ENCODE measurements at places on chromosomes 2 and 18.
A peak's percentile ranks its signal among the peaks of the same experiment; 100 is the strongest.

DNA sequence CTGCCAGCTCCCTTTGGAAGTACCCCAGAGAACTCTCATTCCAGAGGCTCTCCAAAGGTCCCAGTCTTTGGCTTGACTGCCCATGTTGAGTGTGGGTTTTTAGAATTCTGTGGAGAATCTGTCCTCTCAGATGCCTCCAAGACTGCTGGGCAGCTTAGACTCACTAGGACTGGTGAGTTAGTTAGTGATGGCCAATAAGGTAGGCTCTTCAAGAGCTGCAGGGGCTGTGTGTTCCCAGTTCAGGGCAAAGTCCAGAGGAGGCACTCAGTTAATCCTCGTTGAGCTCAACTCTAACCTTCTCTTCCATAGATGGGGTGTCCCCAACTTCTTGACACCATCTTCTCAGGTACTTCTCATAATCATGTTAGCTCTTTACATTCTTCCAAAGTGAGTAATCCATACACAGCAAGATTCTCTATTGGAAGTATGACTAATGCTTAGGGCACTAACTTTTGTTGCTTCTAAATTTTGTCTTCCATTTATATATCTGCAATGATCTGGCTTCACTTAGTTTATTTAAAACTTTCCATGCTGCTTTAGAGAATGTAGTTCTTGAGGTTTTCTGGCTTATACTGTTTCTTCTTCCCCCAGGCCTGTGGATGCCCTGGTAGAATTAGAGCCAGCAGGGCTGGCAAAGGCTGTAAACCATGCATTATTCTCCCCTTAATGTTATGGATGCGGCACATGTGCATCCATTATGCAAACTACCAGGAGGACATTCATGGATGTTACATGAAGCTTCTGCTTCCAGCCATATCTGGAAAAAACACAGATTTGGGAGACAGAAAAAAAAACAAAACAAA is 88.9 kb downstream of the POLE4 start:
- no peak for DNase-seq

- DNase-seq = no peak
Measured at GRCh38 chr2:48346124-48346536, 183.8 kb upstream of the STON1 start.

- DNase-seq = no peak
Measured at GRCh38 chr2:230053753-230054478, 14.8 kb downstream of the SLC16A14 start.

DNA sequence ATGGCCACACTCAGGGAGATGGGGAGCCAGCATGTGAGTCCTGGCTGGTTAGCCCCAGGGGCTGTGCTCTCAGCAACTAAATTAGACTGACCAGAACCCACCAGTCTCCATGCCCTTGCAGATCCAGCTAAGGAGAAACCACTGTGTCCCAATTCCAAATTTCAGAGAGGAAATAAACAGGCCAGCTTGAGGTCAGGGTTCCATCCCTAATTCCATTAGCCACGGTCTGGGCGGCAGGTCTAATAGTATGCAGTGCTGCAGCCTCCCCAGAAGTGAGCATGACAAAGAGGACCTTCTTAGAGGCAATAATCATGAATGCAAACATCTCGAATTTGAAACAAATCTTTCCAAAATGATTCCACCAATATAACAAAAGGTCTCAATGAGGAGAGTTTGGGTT is 671.2 kb downstream of the BCL11A start:
- DNase-seq = no peak

DNA sequence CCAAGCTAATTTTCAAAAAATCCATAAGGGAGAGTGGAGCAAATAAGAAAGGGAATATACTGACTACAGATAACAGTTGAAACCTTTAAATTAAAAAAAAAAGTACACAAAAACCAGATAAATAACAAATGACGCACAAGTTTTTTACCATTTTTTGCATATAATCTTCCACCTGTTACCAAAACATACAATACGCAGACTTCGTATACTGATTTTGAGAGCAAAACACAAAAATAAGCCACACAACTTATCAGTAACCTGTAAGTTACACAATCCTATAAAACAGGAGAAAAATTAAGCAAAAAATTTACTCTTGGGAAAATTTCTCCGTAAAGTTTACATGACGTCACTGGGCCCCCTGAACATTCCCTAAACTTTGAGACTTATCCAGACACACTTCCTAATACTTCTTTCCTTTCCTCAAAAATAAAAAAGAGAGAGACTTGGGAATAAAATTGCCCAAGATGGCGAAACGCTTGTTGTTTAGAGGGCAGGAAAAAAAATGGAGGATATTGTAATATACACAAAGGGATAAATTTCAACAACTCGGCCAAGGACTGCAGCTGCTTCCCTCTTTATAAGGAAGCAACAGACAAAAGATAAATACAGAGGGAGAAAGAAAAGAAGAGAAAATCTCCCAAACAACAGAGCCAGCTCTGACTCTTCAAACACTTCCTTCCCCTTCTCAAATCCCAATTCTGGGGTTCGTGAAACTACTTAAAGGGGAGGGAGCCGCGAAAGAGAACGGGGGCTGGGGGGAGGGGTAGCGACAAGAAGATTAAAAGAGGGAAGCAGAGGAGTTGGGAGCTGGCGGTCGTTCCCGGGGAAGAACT is 1.6 kb downstream of the BAZ2B start:
- DNase-seq = peak; percentile 18

DNA sequence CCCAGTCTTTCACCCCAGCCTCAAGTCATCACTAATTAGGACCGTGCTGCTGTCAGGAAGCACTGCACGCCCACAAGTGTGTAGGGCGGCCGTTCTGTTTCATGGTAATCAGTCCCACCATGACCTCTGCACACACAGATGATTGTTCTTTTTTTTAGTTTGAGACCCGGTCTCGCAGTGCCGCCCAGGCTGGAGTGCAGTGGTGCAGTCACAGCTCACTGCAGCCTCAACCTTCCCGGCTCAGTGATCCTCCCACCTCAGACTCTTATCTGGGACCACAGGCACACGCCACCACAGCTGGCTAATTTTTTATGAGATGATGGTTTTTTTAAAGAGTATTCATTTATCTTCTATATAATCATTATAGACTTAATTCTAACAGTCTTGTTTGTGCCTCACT is 1.8 kb upstream of the IAH1 start:
- no peak for DNase-seq

DNA sequence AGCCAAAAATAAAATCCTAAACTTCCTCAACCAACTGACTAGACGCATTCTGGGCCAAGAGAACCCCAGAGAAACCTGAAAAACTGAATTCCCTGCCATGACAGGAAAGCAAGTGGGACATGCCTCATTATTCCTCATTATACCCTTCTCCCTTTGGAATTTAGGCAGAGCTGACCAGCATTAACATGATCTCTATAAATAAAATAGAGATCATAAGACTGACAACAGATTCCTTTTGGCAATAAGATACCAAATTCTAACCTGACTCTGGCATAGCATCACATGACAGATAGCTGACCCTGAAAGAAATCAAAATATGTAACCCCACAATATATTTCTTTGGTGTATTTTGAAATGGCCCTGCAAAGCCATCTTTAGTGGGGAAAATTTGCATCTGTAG is 277.8 kb upstream of the SLC14A2 start:
- no peak for DNase-seq

DNA sequence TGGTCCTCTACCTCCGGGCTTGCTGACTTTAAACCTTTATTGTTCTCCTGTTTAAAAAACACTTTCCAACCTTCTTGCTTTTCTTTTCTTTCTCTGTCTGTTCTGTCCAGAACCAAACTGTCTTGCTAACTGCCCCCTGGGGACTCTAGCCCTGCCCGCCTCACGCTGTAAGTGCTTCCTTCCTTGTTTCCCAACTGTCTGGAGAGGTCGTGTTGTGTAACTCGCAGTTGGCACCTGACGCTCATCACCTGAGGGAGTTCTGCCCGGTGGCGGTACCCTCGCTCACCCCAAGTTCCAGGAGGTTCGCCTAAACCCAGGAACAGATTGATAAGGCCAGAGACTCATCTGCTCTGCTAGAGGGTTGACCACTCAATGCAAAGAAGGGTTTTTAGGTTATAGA is 123.4 kb downstream of the MTCL1 start:
- DNase-seq = no peak

- DNase-seq = no peak
Measured at GRCh38 chr2:158484892-158485556, 28.3 kb downstream of the PKP4 start.

GRCh38 chr2:25131567-25132298 is 36.6 kb downstream of the POMC start:
- DNase-seq = peak; percentile 65

DNA sequence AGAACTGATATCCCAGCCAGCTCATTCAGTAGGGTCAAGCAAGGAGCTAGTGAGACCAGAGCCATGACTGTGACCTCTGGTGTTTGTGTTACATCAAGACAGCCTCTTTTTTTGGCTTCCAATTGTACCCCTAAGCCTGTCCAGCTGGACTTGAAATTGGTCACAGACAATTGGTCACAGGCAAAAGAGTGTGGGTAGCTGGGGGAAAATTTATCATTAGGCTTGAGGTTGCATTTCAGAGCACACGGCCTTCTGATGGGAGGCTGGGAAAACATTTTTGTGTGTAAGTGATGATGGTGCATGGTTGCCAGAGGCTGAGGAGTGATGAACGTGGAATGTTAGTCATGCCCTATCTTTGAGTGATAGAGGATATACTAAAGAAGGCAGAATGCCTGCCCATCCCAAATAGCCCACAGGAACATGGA is 285.1 kb upstream of the SLC14A2 start:
- no peak for DNase-seq

GRCh38 chr18:72056171-72056570 is 488.0 kb downstream of the CBLN2 start:
- no peak for DNase-seq

DNA sequence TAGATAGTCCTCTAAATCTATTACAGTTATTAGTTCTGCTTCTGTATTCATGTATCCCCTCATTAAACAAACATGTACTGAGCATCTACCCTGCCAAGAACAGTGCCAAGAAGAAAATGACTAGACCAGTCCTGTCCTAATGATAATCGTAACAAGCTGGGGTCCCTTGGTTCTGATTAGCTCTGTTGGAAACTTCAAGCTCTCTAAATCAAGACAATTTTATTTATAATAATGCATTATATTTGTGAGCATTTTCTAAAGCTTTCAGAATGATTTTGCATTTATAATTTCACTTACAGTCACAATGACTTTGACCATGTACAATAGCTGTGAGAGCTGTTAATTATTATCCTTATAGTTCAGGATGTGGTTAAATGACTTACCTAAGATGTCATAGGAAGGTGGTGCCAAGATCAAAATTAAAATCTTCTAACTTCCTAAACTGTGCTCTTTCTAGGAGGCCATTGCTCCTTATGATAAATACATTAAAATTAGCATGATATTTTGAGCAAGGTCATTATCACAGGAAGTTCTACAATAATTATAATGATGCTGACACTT is 336.5 kb upstream of the SLC39A10 start:
- DNase-seq = no peak

- DNase-seq = no peak
Measured at GRCh38 chr2:98419977-98420725, 24.5 kb upstream of the INPP4A start.

DNA sequence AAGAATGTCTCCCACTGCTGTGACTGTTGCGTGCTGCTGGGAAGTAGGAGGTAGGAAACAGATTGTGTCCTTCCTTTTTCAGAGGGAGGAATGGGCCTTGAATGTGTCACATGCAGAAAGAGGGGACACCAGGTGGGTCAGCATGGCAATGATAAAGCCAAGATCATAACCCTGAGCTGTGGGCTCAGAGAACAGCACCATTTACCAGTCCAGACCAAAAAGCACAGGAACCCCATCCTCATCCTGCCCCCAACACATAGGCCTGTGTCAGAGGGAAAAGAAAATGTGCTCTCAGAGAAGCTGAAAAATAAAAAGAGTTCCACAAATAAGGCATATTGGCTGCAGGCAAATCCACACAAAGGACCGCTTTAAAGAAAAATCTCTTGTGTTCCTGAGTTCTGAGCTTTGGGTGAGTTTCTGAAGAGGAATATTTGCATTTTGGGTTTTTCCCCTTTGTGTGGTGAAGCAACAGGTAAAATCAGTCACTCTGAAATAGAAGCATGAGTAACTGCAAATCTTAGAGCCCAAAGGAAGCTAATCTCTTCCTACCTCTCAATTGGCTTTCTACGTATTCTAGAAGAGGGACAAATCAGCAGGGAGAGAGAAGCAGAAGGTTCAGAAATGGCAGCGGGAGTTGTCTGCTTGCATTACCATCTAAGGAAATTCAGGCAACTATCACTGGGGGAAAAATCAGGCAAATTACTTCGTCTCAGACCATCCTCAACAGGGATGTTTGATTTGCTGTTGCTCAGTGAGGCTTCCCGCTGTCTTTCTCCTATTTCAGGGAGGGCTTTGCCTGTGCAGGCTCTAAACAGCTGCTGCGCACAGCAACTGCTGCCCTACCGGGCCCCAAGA is 106.8 kb downstream of the BCL11A start:
- no peak for DNase-seq

DNA sequence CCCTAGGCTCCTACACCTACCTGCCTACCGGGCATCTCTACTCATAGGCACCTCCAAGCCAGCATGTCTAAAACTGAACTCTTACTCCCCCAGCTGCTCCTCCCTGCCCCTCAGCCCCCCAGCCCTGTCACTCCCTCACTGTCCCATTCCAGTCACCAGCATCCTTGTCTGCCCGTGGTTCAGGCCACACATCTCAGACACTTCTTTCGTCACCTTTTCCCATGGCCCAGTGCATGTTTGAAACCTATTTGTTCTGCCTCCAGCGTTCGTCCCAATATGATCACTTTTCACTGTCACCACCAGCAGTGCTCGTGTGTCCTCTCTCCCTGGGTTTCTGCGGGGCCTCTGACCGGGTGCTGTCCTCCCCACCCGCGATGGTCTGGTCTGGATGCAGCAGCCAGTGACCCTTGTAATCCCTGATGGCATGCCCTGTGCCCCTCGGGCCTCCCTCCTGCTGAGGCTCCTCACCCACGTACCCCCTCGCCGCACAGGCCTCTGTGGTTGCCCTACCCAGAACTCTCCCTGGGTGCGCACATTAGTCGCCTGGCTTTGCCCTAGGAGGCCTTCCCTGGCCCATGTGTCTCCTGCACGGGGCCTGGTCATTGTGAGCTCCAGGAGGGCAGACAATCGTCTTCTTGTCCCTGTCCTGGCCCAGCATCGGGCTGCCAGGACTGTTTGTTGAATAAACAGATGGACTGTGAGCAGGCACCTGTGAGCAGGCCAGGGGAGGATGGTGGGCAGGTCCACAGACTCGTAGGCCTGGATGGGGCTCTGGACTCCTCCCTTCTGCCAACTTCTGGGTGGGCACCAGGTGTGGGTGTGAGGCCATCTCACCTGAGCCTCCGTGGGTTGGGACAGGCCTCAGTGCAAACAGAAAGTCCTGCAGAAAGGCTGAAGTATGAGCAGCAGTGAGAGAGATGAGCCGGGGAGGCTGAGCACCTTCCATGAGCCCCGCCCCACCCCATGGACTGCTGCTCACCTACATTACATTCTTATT is 15.5 kb downstream of the LDLRAD4 start:
- peak; percentile 43 for DNase-seq

- DNase-seq = peak; percentile 95
Measured at GRCh38 chr2:239267288-239267951, 133.4 kb downstream of the HDAC4 start.

GRCh38 chr2:167729911-167730310 is 517.5 kb downstream of the STK39 start:
- no peak for DNase-seq
